T-helper 22 cell (primary cell): ENCODE measurements at places on chromosomes 4 and X.

GRCh38 chr4:38610966-38611431 is 53.0 kb upstream of the KLF3 start:
- no peak for DNase-seq

DNA sequence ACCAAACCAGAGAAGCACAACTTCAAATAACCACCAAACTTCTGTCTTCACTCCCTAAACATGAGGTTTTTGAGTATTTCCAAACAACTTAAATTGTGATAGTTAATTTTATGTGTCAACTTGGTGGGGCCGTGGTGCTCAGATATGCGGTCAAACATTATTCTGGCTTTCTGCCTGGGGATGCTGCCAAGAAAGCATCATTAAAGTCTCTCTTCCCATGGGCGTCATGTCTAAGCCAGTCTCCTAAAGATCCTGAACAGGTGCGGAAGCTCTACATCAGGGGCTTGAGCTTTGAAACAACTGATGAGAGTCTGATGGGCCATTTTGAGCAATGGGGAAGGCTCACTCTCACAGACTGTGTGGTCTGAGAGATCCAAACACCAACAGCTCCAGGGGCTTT is 24.1 kb upstream of the SOD3 start:
- DNase-seq: no peak

DNA sequence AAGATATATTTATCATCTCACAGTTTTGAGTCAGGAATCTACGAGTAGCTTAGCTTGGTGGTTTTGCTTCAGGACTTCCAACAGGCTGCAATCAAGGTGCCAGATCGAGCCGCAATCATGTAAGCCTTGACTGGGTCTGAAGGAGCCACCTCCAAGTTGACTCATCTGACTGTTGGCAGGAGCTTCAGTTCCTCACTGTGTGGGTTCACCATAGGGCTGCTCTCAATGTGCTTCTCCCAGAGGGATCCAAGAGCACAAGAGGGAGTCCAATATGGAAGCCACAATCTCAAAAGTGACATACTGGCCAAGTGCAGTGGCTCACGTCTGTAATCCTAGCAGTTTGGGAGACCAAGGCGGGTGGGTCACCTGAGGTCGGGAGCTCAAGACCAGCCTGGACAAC is 26.5 kb downstream of the DCHS2 start:
- no peak for DNase-seq

- DNase-seq: no peak
Measured at GRCh38 chr4:74480267-74480666, 35.3 kb downstream of the AREG start.

- DNase-seq: no peak
Measured at GRCh38 chrX:131630534-131630933, 86.7 kb downstream of the OR13H1 start.

GRCh38 chrX:100662796-100663195 is 18.8 kb downstream of the SRPX2 start:
- no peak for DNase-seq

DNA sequence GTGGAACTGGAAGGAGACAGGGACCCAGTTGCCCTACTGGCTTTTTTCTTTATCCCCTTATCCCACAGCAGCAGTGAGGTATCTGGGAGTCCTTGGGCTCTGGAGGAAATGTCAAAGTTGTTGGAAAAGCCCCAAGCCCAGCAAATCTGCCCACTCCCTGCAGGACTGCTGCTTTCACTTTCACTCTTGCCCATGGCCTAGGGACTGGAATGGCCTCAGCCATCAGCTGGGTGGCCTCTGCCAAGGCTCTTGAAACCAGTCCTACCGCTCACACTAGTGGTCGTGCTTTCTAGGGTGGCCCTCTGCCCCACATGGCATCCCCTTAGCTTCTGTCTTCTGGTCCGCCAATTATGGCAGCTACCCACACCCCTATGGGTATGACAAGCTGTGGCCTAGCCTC is 9.7 kb upstream of the RHOXF1 start:
- no peak for DNase-seq

DNA sequence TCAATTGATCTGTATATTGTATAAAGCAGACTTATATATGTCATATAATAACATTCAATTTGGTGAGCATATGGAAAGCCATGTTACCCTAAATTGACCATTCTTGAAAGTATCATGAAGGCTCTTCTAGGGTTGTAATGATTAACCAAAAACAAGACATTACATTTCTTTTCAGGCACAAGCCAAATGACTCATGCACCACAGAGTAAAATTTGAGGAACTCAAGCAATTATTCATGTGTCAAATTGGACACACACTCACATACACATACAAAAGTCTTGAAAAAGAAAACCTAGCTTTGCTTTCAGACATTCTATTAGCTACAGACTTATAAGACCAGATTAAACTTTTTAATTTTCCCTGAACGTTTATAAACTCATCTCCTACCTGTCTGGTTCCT is 146.5 kb upstream of the PCDH18 start:
- DNase-seq: no peak

DNA sequence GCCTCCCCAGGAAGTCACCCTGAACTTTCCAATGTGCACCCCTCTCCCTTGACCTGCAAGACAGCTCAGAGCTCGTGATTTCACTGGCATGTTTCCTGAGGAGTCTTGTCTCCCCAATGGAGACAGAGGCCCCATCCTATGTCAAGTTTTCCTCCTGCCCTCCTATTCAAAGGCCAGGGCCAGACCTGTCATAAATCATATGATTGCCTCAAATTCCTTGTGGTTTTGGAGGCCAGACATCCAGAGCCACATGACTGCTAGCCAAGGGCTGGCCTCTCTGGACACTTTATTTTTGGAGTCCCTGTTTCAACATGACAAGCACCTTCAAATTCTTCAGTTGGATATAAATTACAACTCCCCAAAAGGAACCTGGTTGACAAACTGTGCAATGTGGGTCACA is 76.0 kb upstream of the TFDP3 start:
- DNase-seq: no peak

DNA sequence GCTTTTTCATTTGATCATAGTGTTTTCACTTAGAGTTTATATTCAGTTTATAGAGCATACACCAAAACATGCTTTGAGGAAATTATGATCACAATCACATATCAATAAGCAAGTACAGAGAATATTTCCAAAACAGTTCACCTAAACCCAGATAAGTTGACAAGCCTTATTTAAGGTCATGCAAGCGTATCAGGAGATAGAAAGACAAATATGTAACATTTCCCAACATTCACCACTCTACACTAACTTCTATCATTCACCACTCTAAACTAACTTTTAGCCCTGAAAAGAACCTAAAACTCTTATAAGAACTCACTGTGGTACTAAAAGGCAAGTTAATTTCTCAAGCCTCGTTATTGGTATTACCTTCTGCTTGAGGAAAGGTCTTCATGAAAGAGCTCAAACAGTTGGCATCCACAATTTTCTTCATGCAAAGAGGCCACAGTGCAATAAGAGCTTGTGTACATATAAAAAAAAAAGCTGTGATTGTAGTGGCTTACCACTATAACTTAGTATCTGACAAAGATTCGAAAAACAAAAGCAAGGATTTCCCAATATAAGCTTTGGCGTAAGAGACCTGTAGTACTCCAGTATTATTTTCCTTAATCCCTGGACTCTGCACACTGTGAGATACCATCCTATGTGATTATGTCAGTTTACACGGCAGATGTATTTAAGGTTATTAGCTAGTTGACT is 903.3 kb downstream of the STIM2 start:
- no peak for DNase-seq

DNA sequence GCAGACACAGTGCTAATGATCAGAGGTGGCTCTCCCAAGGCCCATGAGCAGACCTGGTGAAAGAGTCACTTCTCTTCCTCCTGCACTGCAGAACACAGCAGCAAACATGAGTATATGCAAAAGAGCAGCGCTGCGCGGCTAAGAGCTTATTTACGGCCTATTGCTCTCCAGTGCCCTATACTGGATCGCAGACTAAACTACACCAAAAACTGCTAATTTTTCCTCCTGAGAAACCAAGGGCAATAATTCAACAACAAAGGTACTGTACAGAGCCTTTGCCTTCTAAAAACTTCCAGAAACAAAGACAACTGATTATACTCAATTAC is 702.5 kb downstream of the ARAP2 start:
- DNase-seq: no peak
